ENCODE measurements at places on chromosomes 12 and 14.

DNA sequence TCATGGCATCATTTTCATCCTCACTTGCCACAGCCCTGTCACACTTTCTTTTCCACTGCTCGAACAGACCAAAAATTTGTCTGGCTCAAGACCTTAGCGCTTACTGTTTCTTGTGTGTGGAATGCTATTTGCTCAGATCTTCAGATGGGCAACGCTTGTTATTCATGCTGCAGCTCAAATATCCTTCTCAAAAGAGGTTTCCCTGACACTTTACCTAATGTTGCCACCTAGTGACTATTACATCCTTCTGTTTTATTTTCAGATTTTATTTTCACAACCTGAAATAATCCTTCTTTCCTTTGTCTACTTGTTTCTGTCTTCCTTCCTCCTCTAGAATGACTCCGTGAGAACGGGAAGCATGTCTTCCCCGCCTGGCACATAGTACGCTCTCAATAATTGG lies 5.6 kb downstream of the FBXO33 start:
- DNase-seq = no peak

- DNase-seq = no peak
These were observed 26.6 kb downstream of the PPP2R5C start for GRCh38 chr14:101788016-101788635.

GRCh38 chr14:53441789-53442188 lies 288.7 kb upstream of the DDHD1 start:
- DNase-seq = no peak

DNA sequence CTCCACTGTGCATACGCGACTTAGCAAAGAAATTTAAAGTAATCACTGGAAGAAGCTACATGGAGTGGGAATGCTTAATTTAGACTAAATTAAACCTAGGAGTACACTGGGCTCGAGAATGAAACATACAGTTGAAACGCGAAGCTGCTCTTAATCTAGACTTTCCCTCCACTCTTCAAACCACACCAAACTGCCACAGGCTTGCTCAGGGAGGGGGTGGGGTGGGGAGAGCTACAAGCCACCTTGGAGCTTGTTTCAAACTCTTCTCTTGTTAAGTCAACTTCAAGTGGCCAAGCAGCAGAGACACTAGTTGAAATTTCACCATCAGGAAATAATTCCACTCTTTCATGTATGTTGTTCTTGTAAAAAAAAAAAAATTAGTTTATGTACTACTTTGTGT lies 69.9 kb downstream of the SLC38A1 start:
- DNase-seq = no peak

- DNase-seq = peak; percentile 42
These were observed at the start of gene CCDC177 for GRCh38 chr14:69574263-69574953. Gene CCDC177, minus strand, starts transcription at chr14:69574871. Its CDS starts 1,249 bp downstream, at chr14:69573622.

DNA sequence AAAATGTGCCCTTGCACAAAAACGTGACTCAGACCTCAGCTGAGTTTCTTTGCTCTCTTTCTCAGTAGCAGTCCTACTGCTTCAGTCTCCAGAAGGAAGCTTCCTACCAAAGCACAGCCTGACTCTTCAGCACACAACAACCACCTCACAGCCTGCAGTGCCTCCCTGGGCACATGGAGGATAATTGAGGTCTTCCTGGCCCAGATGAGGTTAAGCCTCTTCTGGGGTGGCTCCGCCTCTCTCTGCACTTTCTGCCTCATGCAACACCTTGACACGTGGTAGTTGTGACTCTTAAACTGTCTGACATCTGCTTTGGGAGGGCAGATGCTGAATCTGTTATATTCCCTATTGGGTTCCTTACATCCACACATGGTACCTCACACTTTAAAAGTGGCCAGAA lies 33.8 kb downstream of the GIT2 start:
- DNase-seq = no peak

GRCh38 chr12:51827925-51828818 lies 20.3 kb downstream of the FIGNL2 start:
- DNase-seq = no peak

DNA sequence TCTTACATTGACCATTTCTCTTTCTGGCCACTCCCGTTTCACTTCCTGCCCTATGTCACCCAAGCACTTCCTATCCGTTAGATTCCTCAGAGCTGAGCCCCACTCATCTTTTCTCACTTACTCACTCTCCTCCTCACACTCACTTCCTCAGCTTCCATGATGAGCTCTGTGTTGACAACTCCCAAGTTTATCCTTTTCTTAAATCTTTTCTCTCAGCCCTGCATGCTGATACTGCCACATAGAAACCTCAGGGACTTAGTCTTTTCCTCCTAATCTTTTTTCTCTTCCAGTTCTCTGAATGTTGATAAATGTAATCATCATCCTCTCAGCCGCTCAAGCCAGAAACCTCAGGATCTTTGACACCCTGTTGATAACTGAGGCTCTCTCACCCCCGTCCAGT lies 99.6 kb downstream of the ANO6 start:
- no peak for DNase-seq

DNA sequence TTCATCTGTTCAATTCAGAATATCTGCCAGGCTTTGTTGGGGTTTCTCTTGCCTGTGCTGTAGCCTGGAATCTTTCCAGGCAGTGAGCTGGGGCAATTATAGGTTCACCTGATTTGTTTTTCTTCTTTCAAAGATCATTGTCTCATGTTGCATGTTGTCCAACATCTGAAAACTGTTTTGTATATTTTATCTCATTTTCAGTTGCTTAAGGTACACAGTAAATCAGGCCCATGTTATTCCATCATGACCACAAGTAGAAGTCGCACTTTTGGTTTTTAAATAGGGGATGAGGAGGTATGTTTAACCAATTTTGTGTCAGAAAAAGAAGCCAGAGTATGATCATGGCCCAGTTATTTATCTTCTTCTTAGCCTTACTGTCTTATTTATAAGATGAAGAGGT lies 24.9 kb upstream of the FUT8 start:
- DNase-seq = no peak

DNA sequence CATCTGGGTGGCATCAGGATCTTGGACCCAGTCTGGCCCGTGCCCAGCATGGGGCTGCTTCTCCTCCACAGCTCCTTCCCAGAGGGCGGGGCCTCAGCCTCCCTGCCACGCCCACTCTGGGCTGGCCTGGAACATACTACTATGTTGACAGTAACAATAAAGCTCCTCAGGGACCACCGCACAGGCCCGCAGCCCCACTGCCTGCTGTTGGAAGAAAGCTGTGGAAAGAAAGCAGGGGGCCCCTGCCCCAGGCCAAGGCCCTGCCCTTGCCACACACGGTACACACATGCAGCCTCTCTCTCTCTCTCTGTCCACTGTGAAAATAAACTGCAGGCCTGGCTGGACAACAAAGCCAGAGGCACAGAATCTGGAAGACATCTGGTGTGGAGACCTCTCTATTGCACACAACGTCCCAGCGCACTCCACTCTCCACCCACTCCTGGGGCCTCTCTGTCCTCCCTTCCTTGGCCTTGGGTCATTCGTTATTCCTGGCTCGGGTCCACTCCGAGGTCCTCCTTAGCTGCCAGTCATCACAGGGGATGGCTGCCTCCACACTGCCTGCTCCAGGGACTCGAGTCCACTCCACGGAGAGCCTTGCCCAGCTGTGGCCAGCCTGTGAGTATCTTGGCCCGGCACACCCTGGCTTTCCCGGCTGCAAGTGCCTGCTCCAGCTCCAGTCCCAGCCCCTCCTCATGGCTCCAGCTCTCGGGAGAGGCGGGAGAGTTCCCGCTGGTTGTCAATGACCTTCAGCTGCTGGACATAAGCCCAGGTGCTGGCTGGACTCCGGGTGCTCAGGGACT lies 11.8 kb upstream of the ENDOU start:
- DNase-seq = no peak

DNA sequence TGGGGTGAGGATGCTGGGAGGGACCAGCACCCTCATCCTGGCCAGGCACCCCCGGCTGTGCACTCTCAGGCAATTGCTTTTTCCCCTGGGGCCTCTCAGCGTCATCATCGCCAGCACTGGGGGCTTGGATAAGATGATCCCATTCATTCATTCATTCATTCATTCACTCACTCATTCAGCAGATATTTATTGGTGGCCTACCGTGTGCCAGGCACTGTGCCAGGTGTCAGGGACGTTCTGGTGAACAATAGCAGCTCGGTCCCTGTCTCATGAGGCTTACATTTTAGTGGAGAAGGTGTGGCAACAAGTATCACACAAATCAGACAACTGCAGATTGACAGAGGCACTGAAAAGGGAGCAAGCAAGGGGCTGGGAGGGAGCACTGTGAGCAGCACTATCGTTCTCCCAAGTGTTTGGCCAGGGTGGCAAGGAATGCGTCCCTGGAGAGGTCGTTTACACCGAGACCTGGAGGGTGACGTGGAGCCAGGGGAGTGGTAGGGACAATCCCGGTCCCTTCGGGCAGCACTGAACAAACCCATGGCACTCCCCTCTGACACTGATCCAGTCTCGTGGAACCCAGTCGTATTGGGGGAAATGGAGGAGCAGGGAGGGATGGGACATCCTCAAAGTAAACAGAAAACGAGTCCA lies 124.1 kb downstream of the PAPOLA start:
- no peak for DNase-seq

- no peak for DNase-seq
These were observed 92.3 kb downstream of the ERC1 start for GRCh38 chr12:1083151-1083888.

DNA sequence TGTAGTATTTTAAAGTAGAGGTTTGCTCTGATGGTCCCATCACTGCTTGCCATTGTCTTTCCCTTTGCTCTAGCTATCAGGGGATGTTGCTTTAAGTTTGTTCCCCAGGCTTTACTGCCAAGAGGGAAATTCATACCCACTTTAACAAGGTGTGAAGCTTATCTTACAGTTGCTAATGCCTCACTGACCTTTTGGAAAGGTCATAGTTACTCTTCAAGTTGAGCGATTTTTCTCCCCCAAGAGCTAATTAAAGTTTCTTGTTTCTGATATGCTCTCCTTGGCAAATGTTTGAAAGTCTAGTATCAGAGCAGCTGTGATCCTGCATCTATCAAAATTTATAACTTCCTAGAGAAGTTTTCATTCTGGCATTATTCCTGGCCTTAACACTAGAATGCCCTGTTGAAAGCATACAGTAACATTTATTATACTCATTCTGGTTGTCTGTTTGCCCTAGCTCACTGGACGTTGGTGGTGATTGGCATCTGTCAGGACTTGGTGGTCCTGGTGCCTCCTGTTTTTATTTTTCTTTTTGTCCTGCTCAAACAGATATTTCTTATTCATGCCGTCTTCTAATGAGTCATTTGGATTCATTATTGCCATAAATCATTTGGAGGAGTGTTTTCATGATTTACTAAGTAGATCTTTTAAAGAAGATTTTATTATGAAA lies 8.1 kb downstream of the ATP2A2 start:
- no peak for DNase-seq

DNA sequence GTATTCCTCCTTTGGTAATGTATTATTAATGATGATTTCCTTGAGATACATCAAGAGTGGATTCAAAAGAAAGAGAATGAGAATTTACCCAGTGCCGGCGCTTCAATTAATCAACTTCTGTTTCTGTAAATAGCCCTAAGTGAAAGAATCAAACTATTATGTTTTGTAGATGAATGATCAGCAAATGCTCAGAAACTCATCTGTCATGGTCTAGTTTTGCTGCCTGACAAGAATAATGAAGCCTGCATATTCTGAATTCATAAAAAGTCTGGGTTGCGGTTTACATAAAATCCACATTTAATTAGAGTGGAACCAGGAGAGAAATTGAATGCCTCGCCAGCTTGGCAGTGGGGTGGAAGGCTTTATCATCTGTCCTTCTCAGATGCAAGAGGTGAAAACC lies 325.3 kb downstream of the GALC start:
- no peak for DNase-seq

- no peak for DNase-seq
These were observed 59.5 kb downstream of the ARID2 start for GRCh38 chr12:45789025-45789424.

DNA sequence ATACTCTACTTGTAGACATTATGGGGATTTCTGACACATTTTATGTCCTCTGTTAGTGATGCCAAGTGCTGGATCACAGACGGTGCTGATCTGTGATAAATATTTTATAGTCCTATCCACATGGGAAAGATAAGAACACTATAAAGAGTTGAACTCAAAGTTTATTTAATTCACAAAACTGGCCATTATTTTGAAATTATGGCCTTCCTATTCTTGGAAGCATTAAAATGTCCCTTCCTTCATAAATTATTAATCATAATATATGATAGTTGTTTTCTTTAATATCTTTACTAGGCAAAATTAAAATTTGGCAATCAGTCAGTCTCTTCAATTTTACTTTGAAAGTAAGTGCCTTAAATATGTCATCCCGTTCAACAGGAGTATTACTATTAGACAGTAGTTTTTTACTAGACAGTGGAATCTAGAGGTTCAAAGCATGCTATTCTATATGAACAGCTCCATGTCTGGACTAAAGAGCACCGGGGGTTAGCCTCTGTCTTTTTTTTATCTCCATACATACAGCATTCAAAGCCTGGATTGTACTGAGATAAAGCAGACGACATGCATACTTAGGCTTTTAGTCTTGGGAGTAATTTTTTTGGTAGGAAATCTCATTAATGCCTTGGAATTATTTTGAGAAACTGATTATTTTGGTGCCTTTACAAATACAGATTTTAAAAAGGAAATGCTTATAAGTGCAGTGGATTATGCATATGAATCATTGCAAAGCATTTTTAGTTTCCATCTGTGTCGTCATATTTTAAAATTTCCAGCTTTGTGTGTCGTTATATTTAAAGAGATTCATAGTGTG lies 306.1 kb upstream of the RGS6 start:
- no peak for DNase-seq

DNA sequence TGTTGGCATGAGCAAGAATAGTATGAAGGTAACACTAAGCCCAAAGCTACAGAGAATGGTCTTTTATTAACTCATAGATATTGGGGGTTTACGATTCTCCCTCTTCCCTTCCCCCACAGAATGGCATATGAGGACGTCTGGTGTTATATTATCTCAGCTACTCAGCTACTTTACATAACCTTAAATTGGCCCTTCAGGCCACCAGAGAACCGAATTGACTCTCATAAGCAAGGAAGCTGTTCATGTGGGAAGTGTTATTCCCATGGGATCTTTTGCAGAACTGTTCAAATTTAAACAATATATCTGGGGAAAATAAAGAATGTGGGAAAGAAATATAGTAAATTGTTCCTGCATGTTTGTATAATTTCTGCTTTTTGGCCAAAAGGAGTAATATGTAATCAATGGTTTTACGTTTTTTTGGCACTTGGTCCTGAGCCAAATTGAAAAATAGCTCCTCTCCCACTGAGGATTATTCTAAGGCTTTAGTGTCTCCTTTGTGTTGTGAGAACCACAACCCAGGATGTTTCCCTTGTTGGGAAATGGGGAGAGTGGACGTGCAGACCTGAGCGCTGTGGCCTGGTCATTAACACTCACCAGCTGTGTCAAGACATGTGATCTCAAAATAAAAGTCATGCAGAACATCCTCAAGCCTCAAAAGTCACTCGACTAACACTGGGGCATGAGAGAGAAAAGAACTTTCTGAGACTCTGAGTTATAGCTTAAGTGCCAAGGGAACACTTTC lies 31.8 kb upstream of the CMAS start:
- no peak for DNase-seq

GRCh38 chr14:99255621-99256482 lies 16.1 kb downstream of the BCL11B start:
- no peak for DNase-seq

DNA sequence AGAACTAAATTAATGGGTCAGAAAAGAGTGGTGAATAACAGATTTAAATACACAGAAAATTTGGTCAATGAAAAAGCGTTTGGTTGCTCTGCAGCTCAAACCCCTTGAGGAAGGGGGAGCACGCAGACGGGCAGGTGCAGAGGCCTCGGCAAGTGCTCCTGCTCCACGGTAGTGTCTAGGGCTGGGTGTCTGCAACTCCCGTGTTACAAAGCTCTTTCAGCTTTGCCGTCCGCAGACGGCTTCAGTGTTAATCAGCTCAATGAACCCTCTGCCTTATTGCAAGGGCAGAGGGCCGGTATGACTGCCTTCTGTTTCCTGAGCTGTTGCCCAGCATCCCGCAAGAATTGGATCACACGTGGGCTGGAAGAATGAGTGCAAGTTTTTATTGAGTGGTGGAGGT lies 125.7 kb upstream of the TRHDE start:
- DNase-seq = no peak
